Muscle of back (tissue), 13 donors: ENCODE measurements at places on chromosomes 3 and 15. TPM values are rescaled to one million over a fixed set of nuclear protein-coding genes. Genes with fewer than 3 reads are reported as not detected.

- no peak for DNase-seq
Observed at GRCh38 chr3:129013491-129013891, 12.4 kb downstream of the EFCC1 start.

DNA sequence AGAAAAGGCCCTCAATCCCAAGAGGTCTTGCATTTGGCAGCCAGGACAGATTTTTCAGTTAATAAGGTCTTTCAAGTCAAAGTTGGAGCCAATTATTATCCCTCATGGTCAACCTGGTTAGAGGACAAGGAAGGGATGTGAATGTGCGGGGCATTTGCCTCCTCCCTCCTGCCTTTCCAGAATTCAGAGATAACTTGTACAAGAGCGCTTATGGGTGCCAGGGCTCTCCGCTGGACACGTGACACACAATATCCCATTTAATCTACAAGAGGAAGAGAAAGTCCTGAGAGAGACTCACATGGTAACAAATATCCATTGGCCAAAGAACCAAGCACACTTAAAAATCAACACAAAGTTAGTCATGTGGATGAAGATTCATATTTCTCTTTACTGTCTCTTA, 78.5 kb upstream of the ST8SIA2 start:
- no peak for DNase-seq

DNA sequence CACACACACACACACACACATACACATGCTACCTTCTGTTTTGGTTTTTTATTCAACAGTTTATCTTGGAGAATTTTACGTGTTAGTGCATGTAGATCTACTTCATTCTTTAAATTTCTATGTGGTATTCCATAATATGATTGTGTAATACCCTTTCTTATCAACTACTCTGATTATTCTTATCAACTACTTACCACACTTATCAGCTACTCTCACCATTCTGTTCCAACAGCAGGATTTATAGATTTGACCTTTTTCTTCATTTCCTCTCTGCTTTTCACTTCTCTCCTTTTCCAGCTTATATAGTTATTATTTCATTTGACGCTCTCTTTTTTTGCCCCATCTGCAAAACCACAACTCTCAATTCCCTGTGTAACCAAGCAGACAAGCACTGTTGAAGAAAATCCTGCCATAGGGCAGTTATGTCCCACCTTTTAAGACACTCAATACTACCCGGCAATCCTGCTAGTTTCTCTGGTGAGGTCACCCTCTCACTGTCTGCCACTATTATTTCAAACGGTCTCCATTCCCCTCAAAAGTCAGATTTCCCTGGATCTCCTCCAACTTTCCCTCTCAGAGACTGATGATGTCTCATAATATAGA, 56.9 kb upstream of the SATB1 start:
- DNase-seq, result peak; percentile 6

DNA sequence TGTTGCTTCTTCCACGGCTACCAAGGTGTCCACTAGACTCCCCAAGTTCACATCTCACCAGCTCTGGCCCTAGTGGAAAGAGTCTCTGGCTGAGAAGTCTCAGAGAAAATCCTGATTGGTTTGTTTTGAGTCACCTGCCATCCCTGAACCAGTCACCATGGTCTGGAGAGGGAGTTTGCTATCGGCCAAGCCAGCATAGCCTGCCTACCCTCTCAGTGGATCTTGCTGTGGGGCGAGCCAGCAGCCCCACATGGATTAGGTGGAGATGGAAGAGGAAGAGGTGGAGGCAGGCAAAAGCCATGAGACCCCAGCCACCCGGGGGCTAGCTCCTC, 48.1 kb upstream of the FLNB start:
- DNase-seq, result no peak

DNA sequence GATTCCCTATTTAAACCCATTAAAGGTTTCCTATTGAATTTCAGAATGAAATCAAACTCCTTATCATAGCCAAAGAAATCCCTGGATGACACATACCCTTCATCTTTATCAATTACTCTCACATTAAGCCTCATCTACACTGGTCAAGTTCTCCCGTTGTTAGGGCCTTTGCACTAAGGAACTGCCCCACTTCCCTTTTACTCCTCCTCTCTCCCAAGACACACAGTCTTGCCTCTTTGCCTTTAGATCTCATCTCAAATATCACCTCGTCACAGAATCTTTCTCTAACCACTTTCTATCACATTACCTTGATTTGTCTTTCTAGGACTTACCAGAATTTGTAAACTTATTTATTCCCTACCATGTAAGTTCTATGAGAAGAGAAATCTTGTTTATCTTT, 117.6 kb downstream of the TMCC1 start:
- no peak for DNase-seq

The P2RY12 gene
- 0.90 TPM for polyA plus RNA-seq

The RETNLB gene
- polyA plus RNA-seq, result not detected

The ISL2 gene
- polyA plus RNA-seq, result not detected

The SAXO2 gene
- 0.99 TPM for polyA plus RNA-seq

The SAMD7 gene
- not detected for polyA plus RNA-seq
